ENCODE measurements at places on chromosomes 4 and X.

DNA sequence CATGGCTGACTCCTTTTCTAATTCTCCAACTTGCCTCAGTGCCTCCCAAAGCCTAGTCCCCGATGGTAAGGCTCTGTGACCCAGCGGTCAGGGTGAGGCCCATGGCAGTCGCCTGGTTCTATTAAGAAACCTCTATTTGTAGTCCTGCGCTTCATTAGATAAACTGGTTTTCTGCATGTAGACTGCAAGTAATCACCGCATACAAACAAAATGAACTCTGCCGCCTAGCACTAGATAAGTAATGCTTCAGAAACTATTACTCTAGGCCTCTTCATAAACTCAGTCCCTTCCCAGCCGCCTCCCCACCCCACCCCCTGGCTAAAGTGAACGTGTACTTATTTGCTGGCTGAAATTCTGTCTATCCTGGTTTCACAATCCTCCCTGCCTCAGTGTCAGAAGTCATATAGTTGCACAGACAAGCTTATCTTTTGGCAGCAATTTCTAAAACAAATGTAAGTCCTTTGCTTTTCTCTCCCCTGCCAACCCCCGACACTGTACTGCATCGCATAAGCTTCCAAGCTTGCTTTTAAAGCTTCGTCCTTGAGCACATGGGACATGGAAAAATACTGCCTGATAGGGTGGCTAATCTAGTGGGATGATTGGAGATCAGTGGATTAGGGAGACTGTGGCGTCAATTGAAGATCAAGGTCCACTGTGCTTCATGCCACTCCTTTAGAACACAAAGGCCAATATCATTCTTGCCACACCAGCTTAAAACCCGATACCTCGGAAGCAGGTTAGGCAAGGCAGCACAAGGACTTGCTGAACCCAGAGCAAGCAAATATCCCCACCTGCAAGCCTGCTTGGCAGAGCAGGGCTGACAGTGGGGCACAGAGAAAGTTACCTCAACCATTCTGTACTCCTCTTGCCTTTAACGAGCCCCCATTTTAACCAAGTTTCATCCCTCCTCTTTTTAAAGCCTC, 125.8 kb downstream of the IRF2 start:
- no peak for DNase-seq

- DNase-seq: peak; percentile 59
Observed at GRCh38 chrX:8738588-8739189, 6.8 kb upstream of the ANOS1 start.

GRCh38 chrX:80266287-80266686, 154.0 kb upstream of the TENT5D start:
- DNase-seq: no peak

DNA sequence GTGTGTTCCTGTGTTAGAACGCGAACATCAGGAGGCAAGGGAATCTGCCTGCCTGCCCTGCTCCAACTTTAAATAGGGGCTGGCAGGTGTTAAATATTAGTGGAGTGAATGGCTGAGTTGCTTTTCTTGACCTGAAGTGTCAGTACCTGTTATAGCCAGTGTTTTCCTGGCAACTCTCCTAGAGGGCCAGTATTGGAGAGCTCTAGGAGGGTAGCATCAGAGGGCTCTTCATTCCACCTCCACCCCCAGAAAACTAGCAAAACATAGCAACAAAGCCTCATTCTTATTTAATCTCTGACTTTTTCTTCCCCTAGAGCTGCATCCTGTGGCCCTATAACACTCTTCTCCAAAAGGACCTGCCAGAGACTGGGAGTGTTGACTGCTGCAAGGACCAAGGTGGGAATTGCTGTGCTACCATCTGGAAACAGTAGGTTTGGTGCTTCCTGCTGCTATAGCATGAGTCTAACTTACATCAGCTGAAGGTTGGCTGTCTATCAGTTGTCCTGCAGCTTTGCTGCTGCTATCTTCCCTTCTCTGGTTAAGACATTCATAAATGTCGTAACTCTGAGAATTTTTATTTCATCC, 33.5 kb downstream of the SGMS2 start:
- DNase-seq: no peak

GRCh38 chr4:52864793-52865192, 2.7 kb downstream of the RASL11B start:
- DNase-seq: no peak

- no peak for DNase-seq
Observed at GRCh38 chr4:61312526-61312925, 112.4 kb downstream of the ADGRL3 start.

- DNase-seq: no peak
Observed at GRCh38 chr4:182289809-182290208, 46.6 kb downstream of the TENM3 start.

DNA sequence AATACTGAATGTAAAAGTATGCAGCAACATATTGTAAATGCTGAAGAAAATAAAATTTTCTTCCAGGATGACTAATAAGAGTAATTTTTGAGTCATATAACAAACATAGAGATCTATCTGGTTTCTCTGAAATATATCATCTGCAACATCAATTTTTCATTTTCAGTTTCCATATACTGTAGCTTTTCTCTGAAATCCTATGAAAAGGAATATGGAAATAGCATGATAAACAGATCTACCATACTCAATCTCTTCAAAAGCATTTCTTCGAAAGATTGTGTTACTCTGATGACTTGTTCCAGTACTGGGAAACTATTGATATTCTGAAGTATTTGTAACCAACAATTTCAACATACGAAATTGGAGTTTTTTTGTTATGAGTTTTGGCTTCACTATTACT, 1156.7 kb downstream of the FAM133A start:
- no peak for DNase-seq

- DNase-seq: no peak
Observed at GRCh38 chr4:82905205-82905604, 4.7 kb downstream of the THAP9 start.

DNA sequence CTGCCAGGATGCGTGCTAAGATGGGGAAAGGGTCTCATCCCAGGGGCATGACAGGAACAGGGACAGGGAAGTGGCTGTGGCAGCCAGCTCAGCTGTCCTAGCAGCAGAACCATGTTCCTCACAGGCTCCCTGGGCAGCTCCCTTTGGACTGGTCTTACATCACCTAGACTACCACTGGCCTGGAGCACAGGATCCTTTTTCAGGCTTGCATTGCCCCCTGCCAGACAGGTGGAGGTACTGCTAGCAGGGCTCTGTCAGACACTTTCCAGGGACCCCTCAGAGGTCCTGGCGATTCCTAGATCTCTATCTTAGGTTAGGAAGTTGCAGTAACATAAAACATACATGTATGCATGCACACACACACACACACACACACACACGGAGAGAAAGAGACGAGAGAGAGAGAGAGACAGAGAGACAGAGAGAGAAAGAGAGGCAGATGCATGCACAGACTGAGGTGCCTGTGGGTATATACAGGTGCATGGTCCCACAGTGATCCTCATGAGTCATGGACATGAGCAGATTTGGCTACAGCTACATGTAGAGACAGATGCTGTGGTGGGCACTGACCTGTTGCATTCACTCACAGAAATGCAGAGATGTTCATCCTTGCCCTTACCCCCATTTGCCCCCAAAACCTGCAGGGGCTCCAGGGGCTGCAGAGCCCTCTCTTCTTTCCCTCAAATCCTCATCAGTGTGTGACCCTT, 63.6 kb downstream of the STARD8 start:
- DNase-seq: peak; percentile 7

DNA sequence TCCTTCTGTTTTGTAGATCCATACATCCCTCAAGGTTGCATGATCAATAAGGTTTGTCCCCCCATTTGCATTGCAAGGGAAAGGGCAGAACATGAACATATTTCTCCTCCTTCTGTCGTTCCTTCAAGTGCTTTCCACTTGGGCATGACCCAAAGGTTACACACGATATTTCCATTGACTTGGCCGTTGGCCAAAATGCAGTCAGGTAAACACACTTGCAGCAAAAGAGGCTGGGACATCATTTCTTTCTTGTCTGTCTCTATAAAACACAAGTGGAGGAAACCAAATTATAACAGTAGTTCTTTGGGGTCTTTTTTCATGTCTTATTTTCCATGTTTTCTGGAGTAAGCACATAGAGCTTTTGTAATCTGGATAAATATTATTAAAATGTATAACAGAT, 156.1 kb downstream of the FRAS1 start:
- no peak for DNase-seq

DNA sequence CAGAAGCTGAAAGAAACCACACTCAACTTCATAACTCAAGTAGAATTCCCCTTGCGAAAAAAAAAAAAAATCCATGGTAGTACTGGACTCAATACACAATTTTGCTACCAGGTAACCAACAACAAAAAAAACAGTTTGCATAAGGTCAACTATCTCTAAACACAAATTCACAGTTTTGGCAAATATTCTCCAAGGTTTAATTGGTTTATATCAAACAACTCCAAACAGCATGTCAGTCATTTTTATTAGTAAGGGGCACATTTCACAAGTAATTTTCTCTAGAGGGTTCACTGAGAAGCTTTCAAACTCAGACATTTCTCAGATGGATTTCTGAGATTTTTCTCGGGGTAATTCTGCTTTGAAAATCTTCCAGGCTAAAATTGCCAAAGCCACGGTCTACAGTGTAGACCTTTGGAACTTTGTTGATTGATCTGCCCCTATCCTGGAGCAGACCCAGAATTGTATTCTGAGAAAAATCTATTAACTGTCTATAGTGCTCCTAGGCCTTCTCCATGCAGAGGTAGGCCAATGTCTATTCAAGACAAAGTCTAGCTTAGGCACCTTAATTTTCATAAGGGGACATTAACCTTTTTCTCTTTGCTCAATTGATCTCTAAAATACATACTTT, 73.7 kb upstream of the NFKB1 start:
- no peak for DNase-seq

- peak; percentile 30 for DNase-seq
Observed at GRCh38 chr4:38673130-38673978, 9.4 kb downstream of the KLF3 start.

- DNase-seq: no peak
Observed at GRCh38 chr4:31089815-31090214, 369.6 kb downstream of the PCDH7 start.

DNA sequence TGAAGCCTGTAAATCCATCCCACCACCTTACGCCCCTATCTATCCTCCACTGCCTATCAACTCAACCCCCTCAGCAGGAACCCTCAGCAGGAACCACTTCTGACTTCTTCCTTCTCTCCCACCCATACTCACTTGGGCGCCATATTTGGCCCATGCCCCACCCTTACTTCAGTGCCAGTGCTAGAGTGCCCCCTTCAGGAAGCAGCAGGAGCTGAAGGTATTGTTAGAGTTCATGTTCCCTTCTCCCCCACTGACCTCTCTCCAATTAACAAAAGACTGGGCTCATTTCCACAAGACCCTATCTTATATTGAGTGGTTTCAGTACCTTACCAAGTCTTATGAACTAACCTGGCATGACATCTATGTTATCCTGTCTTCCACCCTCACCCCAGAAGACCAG, 363.1 kb upstream of the SLIT2 start:
- DNase-seq: no peak

DNA sequence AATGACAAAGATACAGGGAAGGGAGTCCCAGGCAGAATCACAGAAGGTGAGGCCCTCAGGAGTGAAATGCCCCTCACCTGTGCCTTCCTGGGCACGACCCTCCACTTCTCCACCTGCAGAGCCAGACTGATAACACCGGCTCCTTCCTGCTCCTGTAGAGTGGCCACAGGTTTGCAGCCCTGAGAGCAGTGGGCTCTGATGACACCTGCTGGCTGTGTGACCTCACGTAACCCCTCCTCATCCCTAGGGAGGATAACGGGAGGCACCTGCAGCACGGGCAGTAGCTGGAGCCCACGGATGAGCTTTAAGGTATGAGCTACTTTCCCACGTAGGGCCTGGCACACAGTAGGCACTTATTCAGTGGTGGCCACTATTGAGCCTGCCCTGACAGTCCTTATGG, 25.5 kb upstream of the MAN2B2 start:
- DNase-seq: no peak

DNA sequence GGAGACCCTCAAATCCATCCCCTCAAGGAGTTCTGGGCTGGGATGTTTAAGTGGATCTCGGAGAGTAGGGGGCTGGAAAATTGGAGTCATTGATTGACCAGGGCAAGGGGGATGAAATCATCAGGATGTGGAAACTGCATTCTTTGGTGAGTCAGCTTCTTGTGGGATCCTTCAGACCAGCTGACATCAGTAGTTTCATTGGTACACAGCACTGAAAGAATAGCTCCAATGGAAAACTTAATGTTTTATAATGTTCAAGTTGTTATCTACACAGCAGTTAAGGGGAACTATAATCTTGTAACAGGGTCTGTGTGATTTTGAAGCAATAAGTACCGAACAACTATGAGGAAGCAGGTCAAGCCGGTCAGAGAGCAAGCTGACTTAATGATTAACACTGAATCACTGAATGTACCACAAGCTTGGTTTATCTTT, 506.1 kb downstream of the RPA4 start:
- DNase-seq: no peak

DNA sequence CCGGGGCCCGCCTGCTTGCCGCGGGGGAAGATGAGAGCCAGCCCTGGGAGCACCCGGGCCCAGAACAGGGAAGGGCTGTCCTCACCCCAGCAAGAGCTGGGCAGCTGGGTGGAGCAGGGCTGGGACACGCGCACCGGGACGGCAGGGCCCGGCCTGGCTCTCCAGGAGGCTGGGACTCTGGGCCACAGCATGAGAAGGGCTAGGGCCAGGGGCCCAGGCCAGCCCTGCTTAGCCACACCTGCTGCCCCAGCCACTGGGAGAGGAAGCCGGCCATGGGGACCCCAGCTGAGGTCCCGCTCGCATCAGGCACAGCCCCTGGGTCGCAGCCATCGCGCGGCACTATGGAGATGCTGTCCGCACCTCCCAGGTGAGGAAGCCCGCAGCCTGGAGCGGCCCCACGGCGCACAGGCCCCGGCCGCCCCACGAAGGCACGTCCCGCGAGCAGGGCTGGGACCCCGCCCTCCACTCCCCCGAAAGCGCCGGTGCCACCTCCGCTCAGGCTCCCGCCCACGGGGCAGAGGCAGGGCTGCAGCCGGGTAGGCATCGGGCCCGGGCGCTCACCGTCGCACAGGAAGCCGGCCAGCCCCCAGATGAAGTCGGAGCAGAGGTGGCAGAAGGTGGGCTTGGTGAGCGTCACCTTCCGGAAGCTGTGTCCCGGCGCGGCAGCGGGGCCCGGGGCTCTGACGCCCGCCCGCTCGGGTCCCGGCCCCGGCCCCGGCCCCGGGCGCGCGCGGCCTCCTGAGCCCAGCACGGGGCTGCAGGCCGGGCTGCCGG, 531 bp downstream of the DGKQ start:
- no peak for DNase-seq

- DNase-seq: no peak
Observed at GRCh38 chr4:3390288-3390811, 51.4 kb upstream of the HGFAC start.

DNA sequence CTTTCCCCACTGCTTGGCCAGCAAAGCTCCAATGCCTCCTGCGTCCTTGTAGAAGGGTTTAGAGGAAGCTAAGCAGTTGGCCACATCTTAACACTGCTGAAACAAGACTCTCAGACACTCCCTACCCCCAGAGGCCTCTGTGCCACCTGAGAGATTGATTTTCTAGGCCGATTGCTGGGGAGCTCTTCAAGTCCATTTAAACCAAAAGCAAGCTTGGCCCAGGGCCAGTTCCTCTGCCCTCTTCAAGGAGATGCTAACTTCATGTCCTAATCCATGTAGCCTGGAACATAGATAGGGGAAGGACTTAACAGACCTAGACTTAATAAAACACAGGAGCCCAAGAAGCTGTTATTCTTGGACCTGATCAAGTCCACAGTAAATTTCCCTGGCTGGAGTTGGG, 27.2 kb upstream of the FMR1NB start:
- DNase-seq: no peak
